ENCODE measurements at places on chromosomes 4 and X.

- DNase-seq: peak; percentile 35
Measured at GRCh38 chr4:96736352-96736889, 896.5 kb downstream of the PDHA2 start.

DNA sequence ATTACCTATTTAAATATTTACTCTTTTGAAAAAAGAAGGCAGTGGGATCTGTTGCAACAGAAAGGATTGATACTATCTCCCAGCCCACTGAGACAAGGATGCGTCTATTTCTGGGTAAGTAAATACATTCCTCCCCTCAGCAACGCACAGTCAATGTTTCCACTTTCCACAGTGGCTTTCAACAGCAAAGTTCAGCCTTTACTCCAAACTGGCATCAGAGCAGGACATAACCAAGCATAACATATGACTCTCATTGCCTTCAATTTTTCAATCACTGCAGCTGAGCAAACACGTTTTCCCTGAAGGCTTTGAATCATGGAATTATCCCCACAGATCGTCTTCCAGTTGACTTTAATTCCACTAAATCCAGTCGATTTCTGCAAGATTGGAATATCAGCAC, 160.3 kb upstream of the FRG1 start:
- DNase-seq: no peak

GRCh38 chr4:86586626-86587380, 7.3 kb upstream of the PTPN13 start:
- no peak for DNase-seq

DNA sequence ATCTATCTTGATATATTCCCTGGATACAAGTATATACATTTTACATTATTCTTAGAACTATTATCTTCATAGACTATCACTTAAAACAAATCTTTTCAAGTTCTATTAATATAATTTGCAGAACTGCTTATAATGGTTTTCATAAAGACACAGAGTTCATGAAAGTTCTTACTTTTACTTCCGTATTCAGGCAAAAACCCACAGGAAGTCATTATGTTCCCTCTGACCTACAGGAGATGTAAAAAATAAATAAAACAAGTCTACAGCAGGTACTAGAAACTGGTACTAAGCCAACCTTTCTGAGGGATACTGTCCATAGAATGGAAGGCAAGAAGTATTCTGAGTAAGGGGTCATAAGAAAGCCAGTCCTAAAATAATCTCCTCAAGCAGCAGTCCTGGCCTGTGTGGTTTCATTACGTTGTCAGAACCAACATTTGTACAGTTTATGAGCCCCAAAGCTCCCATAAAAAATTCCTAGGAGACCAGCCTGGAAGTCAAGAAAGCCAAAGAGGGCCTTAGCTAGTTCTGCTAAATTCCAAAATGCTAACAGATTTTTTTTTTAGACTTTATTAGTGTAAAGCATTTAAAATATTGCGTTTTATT, 68.6 kb downstream of the CAMK2D start:
- no peak for DNase-seq

GRCh38 chr4:189414021-189414420, 526.7 kb upstream of the FRG1 start:
- no peak for DNase-seq

GRCh38 chrX:38402118-38402517, 49.7 kb downstream of the OTC start:
- DNase-seq: peak; percentile 2

DNA sequence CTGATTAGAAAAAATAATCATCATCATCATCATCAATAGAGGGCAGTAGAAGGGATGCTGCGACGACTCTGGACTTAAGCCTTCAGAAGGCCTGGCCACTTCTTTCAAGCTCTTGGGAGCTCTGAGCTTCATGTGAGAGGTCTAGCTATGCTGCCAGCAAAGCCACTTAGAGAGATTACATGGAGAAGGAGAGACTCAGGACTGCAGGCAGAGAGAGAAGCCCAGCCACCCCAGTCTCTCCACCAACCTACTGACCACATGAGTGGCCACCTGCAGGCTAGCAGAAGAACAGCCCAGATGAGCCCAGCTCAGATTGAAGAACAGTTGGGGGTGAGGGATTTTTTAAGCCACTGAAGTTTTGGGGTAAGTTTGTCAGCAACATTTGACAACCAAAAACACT, 17.1 kb upstream of the TMEM150C start:
- no peak for DNase-seq

DNA sequence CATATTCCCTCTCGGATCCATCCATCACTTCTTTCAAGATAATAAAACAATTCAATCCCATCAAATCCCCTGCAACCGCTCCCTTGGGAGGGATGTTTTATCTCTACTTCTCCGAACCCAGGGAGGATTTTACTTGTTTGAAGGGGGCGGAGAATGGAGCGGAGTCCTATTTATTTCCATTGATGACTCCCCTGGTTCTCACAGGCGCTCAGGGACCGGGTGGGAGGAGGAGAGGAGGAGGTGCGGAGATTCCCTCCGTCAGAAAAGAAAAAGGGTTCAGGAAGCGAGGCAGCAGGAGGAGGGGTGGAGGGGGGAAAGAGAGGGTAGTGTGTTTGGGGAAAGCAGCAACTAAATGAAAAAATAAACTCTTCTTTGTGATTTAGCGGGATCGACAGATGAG, 2.1 kb downstream of the NDNF start:
- no peak for DNase-seq

- no peak for DNase-seq
Measured at GRCh38 chrX:27706526-27706925, 101.3 kb upstream of the MAGEB10 start.

- DNase-seq: no peak
Measured at GRCh38 chr4:185246453-185246852, 37.1 kb downstream of the SNX25 start.

DNA sequence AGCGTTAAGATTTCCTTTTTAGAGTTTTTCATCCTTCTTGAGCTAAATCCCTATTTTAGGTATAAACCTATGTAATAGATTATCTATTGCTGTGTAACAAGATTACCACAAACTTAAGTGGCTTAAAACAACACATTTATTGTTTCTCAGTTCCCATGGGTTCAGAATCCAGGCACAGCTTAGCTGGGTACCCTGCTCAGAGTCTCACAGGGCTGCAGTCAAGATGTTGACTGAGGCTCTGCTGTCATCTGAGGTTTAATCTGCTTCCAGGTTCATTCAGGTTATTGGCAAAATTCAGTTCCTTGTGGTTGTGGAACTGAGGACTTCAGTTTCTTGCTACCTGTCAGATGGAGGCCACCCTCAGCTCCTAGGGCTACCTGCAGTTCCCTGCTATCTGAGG, 60.9 kb downstream of the GK start:
- no peak for DNase-seq

- DNase-seq: no peak
Measured at GRCh38 chr4:160142579-160142978, 1039.7 kb downstream of the RAPGEF2 start.

- no peak for DNase-seq
Measured at GRCh38 chr4:12993923-12994322, 490.2 kb downstream of the RAB28 start.

DNA sequence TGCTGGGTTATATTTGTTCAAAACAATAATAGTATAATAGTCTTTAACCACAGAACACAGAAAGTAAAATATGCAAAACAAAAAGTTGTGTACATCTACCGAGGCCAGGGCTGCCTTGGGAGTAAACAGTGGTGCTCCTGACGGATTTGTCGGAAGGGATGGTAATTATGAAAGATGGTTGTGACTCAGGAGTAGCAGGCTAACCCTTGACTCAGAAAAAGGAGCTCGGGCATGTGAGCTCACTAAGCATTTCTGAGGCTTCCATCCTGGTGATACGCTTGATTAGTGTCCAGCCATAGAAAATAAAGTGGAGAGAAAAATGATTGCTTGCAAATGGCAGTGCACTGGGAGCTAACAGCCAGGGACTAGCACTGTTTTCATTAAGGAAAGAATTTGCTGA, 53.2 kb upstream of the SPANXB1 start:
- no peak for DNase-seq

DNA sequence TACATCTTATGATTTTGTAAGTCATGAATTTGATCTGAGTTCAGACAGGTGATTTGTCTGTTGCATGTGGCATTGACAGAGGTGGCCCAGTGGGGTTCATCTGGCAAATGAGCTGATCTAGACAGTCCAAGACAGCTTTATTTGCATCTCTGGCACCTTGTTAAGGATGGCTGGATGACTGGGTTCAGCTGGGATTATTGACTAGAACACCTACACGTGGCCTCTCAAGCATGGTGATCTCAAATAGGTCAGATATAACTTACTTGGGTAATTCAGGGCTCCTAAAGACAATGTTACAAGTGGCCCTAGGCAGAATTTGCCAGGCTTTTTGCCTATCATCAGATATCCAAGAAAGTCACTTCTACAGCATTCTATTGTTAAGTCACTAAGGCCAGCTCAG, 48.0 kb downstream of the APOOL start:
- DNase-seq: no peak

GRCh38 chr4:146342600-146343192, 128.4 kb downstream of the REELD1 start:
- peak; percentile 93 for DNase-seq

All from SK-N-MC (cell line).